AG08396 (cell line): ENCODE measurements at places on chromosomes 6 and 20.

DNA sequence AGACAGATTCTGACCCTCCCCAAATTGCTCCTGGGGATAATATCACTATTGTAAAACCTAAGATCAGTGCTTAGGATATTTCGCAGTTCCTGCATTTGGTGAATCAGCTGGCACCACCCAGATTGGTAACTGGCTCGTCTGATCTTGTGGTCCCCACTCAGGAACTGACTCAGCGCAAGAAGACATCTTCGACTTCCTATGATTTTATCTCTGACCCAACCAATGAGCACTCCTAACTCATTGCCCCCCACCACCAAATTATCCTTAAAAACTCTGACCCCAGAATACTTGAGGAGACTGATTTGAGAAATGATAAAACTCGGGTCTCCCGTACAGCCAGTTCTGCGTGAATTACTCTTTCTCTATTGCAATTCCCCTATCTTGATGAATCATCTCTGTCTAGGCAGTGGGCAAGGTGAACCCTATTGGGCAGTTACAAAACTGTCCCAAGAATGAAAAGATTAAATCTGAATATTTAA, 55.7 kb upstream of the PRND start:
- DNase-seq = no peak

- DNase-seq = no peak
These were observed 90.5 kb upstream of the VGLL2 start for GRCh38 chr6:117174835-117175360.

DNA sequence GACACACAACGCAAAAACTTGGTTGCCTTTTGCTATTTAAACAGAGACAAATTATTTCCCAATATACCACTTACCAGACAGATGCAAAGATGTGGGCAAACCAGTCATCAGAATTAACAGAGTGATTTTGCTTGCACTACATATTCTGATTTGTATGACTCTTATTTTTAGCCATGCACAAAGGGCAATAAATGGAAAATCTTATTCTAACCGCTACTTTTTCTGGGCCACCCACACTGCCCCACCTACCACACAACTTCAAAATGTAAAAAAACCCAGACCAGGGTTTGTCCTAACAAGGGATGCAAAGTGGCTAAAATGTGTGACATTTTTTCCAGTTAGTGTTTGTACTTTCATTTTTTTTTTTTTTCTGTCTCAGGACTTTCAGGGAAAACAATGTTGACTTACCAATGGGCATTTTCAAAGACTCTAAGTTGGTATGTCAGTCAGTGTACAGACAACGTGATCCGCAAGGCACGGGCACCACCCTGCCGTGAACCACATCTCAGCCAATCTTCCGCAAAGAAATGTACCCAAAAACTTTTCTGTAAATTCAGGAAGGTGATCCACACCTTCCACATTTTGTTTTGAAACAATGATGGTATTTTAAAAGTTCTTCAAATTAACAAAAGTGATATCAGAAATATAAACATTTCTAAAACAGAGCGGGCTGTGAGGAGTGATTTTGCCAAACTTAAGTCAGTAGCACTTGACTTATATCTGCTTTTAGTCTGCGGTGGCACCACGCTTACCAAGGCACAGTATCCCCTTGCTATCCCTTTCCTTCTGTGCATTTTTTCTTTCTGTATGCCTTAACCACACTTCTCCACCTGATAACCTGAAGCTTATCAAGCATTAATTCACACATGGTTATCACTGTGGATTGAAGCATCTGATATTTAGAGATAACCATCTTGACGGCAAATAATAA, 185.6 kb downstream of the GJA10 start:
- no peak for DNase-seq

DNA sequence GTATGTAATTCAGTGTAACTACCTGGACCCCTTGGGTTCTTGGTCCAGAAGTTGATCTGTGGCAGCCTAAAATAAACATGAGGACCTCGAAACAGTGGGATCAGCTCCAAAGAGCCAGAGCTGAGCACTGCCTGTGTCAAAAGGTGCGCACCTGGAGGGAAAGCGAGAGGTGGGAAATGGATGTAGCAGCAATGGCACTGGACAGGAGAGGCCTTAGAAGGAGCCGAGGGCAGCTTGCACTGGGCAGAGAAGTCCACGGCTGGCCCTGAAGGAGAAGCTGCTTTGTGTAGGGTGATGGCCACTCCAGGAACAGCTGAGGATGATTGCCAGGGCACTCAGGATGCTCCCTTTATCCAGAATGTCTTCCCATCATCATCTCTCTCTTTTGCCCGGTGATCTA, 213.9 kb upstream of the SNX9 start:
- no peak for DNase-seq

DNA sequence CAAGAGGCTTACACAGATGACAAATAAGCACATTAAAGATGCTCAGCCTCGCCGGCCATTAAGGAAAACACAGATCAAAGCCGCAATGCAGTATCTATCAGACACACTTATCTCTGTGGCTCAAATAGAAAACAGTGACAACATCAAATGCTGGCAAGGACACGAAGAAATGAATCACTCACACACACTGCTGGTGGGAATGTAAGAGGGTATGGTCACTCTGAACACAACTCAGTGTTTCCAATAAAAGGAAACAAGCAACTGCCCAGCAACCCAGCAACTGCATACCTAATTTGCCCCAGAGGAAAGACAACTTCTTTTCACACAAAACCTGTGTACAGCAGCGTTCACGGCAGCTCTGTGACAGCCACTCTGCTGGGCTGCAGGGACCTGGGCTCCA, 155.8 kb downstream of the WDR27 start:
- peak; percentile 32 for DNase-seq

- DNase-seq = no peak
These were observed 168.4 kb downstream of the OR2B2 start for GRCh38 chr6:27743787-27744186.

DNA sequence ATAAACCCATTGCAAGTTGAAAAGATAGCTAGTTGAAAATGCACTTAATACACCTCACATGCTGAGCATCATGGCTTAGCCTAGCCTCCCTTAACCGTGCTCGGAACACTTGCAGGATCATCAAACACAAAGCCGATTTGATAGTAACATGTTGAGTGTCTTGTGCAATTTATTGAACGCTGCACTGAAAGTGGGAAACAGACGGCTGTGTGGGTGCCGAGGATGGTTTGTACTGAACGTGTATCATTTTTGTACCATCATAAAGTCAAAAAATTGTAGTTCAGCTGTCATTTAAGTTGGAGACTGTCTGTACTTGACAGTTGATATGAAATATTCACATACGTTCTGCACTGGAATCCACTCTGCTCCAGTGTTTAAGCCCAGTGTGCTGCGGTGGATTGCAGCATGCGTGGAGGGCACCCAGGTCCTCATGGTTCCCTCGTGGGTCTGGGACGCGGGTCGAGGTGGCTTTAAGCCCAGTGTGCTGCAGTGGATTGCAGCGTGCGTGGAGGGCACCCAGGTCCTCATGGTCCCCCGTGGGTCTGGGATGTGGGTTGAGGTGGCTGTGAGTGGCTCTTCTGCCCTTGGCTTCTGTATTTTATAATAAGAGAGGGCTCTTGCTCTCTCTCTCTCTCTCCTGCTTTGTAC, 77.0 kb downstream of the CDH4 start:
- peak; percentile 49 for DNase-seq

- no peak for DNase-seq
These were observed 48.9 kb upstream of the EPHA7 start for GRCh38 chr6:93468291-93468690.

DNA sequence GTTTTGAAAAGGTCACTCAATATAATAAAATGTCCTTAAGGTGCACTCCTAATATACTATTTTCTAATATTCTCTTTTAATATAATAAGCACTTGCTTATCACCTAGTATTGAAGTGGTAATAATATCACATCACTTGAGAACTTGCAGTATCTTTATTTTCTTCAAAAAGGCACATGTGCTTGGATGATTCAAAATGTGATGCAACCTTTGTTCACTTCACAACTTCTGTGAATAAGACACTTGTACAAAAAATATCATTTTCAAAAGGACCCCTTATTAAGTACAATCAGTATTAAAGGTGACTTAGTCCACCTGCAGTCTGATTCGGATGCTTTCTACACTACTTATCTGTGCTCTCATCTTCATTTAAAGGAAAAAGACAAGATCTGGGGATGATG, 3.4 kb downstream of the PRELID3B start:
- no peak for DNase-seq

GRCh38 chr20:15834857-15835256, 738.4 kb downstream of the KIF16B start:
- DNase-seq = no peak

GRCh38 chr6:53199156-53199555, 50.5 kb upstream of the GCM1 start:
- no peak for DNase-seq

GRCh38 chr6:87139236-87139635, 16.1 kb upstream of the ZNF292 start:
- peak; percentile 56 for DNase-seq

- no peak for DNase-seq
These were observed 69.5 kb downstream of the SRC start for GRCh38 chr20:37415118-37416085.

DNA sequence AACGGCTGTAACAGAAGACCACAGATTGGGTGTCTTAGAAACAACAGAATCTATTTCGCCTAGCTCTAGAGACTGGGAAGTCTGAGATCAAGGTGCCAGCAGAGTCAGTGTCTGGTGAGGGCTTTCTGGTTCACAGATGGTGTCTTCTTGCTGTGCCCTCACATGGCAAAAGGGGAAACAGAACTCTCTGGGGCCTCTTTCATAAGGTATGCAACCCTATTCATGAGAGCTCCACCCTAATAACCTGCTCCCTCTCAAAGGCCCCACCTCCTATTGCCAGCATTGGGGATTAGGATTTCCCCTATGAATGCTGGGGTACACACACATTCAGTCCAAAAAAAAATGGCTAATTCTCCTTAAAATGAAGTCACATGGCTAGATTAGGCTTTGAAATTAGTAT, 10.0 kb downstream of the TXNDC5 start:
- DNase-seq = no peak

DNA sequence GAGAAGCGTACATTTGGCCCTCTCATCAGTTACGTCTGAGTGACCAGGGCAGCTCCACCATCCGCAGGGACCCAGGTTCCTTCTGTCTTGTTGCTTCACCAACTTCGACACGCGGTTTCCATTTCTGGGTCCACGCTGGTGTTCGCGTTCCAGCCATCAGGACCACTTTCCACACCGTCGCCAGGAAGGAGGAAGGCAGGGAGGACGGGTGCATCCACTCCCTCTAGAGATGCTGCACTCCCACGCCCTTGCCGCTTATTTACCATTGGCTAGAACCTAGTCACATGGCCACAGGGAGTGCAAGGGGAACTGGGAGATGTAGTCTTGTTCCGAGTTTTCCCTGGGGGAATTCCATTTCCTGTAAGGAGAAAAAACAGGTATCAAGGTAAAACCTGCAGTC, 33.2 kb upstream of the SNX9 start:
- no peak for DNase-seq

DNA sequence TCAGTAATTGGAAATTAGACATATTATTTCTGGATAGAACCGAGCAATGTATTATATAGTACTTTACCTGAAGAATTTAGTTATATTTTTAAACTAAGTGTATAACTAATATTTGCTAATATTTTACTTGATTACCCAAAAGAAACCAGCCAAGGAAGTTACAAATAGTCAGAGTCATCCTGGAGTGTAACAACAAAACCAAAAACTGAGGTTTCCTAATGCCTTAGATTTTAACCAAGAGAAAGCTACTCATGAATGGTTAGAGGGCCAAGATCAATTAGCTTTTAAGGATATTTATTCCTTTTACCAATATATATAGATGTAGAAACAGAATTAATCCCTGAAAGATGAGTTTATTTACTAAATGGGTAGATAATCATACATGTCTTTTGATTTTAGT, 26.0 kb downstream of the TAB2 start:
- DNase-seq = no peak

DNA sequence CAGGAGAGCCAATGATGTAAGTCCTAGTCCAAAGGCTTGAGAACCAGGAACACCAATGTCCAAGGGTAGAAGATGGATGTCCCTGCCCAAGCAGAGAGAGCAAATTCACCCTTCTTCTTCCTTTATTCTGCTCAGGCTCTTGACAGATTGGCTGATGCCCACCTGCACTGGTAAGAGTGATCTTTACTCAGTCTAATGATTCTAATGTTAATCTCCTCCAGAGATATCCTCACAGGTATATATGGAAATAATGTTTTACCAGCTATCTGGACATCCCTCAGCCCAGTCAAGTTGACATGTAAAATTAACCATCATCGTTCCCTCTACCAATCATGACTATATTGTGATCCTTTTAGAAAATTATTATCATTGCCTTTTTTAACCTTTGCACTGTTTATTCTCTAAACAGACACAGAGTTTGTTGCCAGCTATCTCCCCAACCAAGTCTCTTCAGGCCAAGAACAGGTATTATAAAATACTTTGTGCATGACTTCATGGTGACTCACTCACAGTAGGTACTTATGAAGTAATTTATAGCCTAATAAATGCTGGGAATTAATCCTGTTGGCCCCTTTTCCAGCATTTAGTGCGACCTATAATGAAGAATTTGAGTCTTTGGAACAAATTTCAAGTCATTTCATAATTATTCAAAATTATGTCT, 26.2 kb upstream of the TSHZ2 start:
- DNase-seq = no peak

DNA sequence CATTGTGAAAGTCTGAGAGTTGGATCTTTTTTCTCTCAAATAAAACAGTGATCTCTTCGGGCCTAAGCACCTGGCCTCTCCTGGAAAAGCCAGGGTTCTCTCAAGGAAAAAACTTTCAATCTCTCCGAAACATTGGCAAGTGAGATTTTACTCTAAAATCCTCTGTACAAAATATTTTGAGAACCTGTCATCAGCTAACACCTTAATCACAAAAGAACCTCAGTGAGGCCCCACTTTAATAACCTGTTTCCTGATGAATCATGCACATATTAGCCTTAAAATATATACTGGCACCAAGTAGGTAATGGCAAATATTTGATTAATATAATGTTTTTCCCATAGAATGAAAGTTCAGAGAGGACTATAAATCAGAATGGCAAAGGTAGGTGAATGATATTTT, 177.9 kb downstream of the FRK start:
- no peak for DNase-seq

GRCh38 chr20:41052742-41053419, 24.3 kb downstream of the TOP1 start:
- peak; percentile 30 for DNase-seq

DNA sequence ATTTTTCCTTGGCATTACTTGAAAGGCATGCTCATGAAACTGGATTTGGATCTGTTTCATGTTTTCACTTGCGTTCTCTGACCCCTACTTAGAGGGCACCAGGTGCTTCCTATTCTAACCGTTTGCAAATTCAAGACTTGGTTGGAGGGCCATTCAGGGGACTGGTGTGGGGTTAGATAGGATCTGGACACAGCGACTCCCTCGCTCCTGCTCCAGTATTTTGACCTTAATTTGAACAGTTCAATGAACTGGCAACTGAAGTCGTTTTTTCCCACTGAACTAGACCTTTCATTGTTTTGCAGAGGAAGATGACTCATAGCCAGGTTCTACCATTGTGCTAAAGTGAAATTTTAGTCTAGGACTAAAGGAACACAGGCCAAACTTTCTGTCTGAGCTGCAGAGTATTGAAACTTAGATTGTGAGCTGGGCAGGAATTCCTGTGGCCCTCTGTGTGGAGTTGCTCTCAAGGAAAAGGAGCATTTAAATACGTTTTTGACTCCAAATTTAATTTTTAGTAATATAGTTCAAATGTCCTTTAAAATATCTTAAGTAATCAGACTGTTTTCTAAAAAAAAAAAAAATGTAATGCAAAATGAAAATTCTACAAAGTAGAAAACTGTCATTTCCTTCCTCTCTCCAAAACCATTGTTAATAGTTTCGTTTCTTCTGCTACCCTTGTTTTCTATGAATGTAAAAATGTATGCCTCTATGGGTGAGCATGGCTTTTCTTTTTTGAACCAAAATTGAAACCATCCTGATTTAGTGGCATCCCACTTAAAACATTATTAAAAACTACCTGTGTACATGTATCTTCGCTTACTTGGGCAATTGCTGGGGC, 64.8 kb downstream of the UTRN start:
- no peak for DNase-seq
